Right forelimb (tissue), 1 donor: ENCODE measurements at places on chromosomes 5 and 9.

DNA sequence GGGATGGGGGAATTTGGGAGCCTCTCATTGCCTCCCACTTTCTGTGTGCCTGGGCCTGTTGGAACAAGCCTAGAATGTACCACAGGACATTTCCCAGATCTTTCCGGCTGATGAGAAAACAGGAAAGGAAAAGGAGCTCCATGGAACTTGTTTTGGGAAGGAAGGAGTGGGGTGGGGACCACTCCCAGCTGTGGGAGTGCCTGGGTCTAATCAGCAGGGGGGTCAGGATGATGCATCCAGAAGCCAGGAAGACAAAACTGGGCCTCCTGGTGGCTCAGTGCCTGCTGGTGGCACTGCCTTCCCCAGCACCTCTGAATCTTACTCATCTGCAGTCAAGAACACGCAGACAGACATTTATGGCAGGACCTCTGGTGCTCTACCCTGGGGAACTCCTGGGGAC lies 2.8 kb downstream of the SMIM33 start:
- DNase-seq: no peak

DNA sequence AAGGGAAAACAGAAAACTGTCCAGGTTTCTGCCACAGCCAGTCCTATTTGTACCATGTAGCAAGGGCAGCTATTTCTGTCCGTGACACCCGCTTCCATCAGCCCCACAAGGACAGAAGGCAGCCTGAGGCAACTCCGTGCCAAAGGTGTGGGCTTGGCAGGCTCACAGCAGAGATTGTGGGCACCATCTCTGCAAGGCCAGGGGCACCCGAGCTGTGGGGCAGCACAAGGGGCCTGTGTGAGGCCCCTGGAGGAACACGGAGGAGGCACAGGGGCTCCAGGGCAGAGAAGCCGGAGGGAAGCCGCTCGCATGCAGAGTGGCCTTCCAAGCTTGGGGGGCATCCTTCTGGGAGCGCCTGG lies 43.5 kb downstream of the COL23A1 start:
- no peak for DNase-seq

- DNase-seq: no peak
These were observed 4.2 kb downstream of the SIL1 start for GRCh38 chr5:139193928-139194327.

GRCh38 chr5:55108661-55109060 lies 6.2 kb downstream of the GZMA start:
- DNase-seq: no peak

GRCh38 chr5:6745706-6746222 lies 32.5 kb downstream of the TENT4A start:
- no peak for DNase-seq

DNA sequence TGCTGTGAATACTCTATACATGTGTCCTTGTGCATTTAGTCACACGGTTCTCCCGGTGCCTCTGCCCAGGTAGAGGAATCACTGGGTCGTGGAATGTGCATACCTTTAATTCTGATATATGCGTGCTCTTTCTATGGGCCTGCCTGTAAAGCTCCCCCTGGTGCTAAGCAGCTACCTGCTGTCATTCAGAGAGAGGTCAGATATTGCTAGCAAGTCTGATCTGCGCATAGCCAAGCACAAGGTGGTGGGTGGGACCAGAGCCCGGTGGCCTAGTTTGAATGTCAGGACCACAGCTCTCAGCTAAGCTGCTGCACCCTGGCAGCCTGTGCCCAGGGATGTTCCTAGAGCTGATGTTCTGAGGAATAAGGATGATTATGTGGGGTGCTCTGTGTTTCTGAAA lies 33.4 kb downstream of the TJP2 start:
- DNase-seq: no peak

GRCh38 chr5:97657239-97657638 lies 474.2 kb upstream of the RIOK2 start:
- no peak for DNase-seq

- DNase-seq: no peak
These were observed 943 bp downstream of the SFXN1 start for GRCh38 chr5:175479125-175479881.

DNA sequence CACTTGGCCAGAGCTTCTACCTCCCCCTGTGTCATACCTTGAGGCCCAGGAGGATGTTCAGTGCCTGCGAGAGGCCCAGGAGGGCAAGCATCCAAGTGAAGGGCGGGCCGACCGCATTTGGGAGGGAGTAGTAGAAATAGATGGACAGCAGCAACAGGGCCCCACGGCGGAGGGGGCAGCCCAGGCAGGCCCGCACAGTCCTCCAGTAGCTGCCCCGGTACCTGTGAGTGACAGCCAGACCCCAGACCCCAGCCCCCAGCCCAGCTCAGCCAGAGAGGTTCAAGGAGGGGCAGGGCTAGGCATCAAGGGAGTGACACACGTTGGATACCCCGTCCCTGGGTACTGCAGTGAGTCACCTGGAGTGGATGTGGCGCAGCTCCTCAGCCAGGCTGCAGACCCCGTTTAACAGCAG lies 1.4 kb downstream of the STING1 start:
- peak; percentile 80 for DNase-seq

DNA sequence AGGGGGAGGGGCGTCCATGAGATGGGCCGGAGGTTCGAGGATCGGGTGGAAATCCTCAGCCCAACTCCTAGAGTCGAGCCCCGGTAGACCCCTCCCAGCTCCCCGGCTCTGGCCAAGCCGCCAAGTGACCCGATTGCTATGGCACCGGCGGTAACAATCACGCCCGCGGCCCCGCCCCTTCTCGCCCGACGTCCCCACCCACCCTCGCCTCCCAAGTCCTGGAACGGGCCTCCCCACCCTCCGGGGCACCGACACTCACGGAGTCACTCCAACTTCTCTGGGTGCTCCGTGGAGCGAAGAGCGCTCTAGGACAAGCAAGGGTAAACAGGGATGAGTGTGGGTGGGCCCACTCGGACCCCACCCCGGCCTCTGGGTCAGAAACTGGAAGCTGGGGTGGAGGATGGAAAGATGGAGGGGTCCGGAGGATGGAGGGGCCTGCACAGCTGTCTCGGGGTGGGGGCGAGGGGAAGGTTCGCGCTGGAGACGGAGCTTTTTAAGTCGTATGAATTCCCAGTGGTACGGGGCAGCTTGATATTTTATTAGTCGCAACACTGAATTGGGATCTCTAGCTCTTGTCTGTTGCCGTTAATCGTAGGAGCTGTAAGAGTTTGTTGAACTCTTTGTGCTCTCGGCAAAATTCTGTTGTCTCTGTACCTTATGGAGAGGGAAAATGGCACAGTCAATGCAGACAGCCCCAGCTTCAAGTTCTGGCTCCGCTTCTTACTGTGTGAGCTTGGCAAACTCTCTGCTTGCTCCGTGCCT lies at the start of gene SPACA9:
Gene SPACA9, plus strand, starts transcription at position 204 of the 762 bp plus-strand sequence. CDS start 5,050 bp downstream, outside the sequence.
- DNase-seq: peak; percentile 84

GRCh38 chr5:139037732-139038131 lies 160.4 kb downstream of the SIL1 start:
- DNase-seq: no peak

DNA sequence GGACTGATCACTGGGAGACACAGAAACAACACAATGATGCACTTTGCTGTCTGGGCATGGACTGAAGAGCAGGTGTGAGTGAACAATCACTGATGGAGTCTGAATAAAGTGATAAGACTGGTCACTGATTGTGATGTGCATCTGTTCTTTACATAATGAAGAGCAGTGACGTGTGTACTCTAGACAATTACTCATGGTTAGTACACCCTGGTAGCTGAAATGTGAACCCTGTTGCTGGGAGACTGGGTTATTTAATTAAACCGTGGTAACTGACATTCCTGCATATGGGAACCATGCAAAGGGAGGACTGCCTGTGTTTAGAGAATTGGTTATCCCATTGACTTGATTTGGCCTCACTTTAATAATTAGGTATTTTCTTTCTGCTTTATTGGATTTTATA lies 202.9 kb downstream of the NR2F1-AS1 start:
- no peak for DNase-seq

DNA sequence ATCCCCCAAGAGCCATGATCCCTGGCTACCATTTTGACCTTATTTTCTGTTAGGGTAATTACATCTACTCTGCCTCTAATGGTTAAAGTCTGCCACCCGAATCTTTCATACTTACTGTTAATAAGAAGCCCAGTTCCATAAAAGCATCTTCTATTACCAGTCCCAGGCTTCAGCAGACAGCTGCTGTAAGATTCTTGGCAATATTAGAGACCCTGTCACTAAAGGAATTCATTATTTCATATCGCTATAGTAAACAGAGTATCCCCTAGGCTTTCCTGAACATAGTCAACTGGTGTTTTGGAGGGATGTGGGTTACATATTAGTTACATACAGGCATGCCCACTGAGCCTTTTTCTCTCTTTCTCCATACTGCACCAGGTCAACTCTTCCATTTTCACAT lies 608.7 kb upstream of the SEMA6A start:
- DNase-seq: no peak

- no peak for DNase-seq
These were observed 5.4 kb downstream of the PUM3 start for GRCh38 chr9:2838371-2839000.

GRCh38 chr5:174307031-174307408 lies 261.5 kb downstream of the NSG2 start:
- no peak for DNase-seq

DNA sequence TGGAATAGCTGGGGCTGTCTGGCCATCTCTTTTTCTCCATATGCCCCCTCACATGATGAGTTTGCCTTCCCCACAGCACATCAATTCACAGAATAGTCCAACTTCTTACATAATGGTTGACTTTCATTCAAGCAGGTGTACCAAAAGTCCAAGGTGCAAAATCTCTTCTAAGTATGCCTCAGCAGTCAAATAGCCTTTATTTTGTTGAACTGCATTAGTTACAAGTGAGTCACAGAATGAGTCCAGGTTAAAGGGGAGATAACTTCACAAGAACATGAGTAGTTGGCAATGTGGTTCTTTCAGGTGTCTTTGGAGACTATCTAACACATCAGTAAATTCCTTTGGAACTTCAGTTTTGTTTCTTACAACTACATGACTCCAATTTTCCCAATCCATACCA lies 672.5 kb downstream of the PRELID2 start:
- no peak for DNase-seq

DNA sequence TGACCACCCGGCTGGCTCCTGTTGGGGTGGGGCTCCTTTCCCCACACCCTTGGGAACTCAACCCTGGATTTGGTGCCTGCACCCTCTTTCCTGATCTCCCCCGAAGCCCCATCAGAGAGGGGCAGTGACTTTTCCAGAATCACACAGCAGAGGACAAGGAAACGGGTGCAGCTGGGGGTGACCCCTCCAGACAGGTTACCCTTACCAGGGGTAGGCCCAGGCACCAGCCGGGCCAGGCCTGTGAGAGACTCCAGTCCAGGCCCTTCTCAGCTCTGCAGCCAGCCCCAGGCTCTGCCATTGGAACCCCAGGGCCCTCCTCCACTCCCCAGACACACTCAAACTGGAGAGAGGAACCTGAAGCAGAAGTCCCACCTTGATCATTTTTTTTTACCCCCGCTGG lies 19.0 kb upstream of the PHYHD1 start:
- DNase-seq: no peak

DNA sequence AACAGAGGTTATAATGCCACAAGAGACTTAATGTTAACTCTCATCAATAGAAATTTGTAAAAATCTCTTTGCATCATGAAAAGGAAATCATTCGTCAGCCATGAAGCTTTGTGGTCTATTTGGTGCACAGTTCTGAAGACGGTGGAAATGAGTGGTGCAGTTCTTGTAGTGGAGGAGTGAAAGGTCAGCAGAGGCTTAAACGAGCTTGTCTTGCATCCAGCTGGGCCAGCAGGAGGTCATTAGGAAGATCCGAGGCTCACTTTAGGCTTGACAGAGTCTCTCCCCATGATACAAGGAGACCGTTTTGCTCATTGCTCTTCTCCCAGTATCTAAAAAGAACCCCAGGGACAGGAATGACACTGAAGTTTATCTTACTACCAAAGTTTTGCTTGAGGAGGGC lies 440.8 kb downstream of the BNC2 start:
- no peak for DNase-seq

DNA sequence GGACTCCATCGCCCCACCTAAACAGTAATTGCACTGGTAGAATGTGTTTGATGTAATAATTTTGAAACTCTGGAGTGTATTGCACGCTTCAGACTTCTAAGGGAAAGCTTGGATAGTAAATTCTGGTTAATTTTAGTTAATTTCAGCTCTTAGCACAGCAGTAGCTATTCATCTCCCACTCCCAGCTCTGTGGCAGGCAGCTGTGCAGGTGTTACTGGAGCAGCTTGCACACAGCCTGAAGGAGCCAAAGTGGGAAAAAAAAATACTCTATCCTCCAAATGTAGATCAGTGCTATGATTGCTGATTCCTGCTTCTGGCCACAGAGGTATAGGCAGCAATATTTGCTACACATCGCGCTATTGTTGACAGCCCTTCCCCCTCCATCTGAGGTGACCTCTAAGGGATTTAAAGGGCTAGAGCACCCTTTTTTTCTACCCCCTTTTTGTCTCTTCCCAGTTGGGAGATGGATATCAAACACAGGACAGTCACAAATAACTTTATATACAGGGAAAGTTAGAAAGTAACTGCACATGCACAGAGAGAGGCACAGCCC lies 97.4 kb downstream of the KCTD16 start:
- no peak for DNase-seq

GRCh38 chr9:13110766-13111417 lies 168.6 kb downstream of the MPDZ start:
- DNase-seq: no peak

GRCh38 chr5:158485604-158486081 lies 614.1 kb downstream of the EBF1 start:
- peak; percentile 84 for DNase-seq

- no peak for DNase-seq
These were observed 89.6 kb downstream of the TARS1 start for GRCh38 chr5:33530183-33531036.
